ENCODE measurements at places on chromosomes 5 and 9.

- no peak for DNase-seq
Observed at GRCh38 chr9:36025746-36026145, 11.0 kb upstream of the RECK start.

- no peak for DNase-seq
Observed at GRCh38 chr5:125505115-125505514, 758.7 kb upstream of the ZNF608 start.

GRCh38 chr9:101571114-101571513 is 23.7 kb downstream of the PPP3R2 start:
- DNase-seq = no peak

- no peak for DNase-seq
Observed at GRCh38 chr5:153523211-153523610, 32.7 kb downstream of the GRIA1 start.

DNA sequence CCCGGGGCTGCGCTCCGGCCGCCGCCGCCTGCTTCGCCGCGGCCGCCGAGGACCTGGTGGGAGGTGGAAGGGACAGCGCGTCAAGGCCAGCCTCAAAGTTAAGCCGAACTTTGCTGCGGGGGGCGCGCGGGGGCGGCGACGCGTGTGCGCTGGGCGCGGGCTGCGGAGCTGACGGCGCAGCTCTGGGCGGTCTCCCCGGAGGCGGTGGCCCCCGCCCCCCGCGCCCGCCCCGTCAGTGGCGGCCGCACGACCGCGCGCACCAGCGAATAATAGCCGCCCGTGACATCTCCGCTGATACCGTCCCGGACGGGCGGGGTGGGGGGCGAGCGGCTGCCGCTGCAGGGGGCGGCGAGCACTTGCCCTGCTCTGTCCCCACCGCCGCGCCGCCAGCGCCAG is 579 bp upstream of the FAM78A start:
- DNase-seq = no peak

GRCh38 chr5:124054564-124054963 is 542.6 kb downstream of the CSNK1G3 start:
- no peak for DNase-seq

GRCh38 chr5:163248333-163248732 is 189.1 kb upstream of the CCNG1 start:
- no peak for DNase-seq

DNA sequence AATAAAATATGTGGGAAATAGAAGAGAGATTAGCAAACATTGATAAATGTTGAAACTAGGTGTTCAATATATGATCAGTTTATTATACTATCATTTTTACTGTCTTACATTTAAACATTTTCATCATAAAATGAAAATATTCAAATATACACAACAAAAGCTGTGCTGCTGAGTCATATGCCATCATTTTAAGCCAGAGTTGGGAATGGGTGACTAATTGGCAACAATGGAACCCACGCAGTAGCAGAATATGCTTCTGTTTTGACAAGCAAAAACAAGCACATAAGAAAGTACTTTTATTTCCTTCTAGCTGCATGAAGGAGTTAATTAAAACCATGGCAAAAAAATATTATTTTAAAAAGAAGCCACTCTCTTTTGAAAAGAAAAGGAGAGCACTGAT is 340.0 kb upstream of the EDIL3 start:
- no peak for DNase-seq

GRCh38 chr5:159576902-159577301 is 246.6 kb upstream of the IL12B start:
- no peak for DNase-seq

GRCh38 chr5:4941957-4942830 is 197.9 kb upstream of the ADAMTS16 start:
- no peak for DNase-seq

DNA sequence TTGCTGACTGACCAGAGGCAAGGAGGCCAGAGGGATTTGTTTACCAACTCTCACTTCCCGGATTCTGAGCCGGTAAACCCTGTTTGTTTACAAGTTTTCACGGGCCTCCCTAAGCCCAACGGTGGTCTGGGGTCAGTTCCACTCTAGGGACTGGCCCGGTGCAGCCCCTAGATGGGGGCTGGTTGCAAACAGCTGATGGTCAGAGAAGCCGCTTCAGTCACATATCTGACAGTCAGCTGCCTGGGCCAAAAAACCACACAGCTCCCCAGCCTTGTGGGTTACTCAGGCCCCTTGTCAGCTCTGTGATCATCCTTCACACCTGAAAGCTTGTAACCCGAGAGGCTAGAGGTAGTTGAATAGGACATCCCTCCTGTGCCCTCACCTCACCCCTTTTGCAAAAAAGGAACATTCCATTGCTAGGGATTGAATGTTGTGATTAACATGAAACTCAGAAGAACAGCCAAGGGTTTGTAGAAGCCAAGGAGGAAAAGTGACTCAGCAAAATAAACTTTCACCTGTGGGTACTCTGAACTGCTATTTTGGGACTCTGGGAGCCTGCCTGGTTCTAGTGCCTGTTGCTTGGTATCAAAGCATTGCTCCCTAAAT is 40.4 kb downstream of the SAR1B start:
- no peak for DNase-seq

GRCh38 chr5:14528115-14528514 is 53.5 kb upstream of the OTULINL start:
- DNase-seq = no peak

GRCh38 chr5:135660826-135661575 is 82.2 kb upstream of the CXCL14 start:
- no peak for DNase-seq

- DNase-seq = no peak
Observed at GRCh38 chr5:172797771-172798191, 26.8 kb upstream of the DUSP1 start.

GRCh38 chr5:127308945-127309344 is 18.3 kb downstream of the MEGF10 start:
- no peak for DNase-seq

DNA sequence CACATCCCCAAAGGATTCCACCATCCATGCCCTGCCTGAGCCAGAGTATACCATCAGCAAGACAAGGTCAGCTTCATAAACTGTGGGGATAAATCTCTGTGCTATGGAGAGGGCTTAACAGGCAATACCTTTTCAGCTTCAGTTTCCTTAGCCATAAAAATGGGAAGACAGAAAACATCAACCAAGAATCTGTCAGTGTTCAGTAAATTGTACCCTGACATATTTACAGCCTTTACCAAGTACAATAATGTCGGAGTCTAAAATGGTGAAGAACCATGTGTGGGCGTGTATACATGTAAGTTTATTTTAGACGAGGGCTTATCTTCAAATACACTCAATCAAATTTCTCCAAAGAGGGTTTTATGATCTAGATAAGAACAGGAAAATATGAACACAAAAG is 94.7 kb downstream of the ELAVL2 start:
- no peak for DNase-seq

GRCh38 chr9:71769175-71770161 is 1.2 kb upstream of the CEMIP2 start:
- DNase-seq = no peak

DNA sequence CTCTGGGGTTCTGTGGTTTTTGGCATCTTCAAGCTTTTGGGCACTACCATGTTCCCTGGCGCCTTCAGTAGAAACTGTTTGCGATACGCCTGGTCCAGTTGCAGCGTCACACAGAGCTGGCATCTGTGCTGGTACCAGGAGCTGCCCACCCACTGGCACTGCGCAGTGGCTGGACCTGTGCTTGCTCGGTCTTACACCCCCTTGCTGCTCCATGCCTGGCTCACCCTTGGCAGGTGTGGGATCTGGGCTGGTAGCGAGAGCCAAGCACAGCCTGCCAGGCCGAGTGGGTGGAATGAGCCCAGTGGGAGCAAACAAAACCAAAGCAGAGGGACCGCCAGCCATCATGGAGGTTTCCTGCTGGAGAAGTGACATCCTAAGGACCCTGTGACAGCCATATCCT is 170.2 kb upstream of the IRX2 start:
- DNase-seq = no peak

DNA sequence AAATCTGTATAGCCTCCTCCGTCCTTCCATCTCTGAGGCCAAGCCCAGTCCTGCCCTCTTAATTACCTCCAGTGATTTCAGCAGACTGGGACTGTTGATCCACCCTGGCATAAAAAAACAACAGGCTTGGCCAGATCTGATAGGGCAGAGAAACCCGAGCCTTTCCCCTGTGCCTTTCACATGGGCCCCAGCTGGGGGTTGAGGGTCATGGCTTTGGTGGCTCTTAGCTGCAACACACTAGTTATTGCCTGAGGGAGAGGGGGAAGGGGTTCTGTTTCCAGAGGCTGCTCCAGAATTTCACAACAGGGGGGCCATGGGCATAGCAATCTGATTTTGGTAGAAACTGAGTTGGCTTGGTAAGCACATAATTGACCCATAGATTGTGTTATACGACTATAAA is 21.2 kb upstream of the PANK3 start:
- DNase-seq = no peak

- no peak for DNase-seq
Observed at GRCh38 chr9:37255187-37255586, 134.8 kb downstream of the ZCCHC7 start.

GRCh38 chr5:57692582-57693487 is 210.2 kb upstream of the ACTBL2 start:
- DNase-seq = no peak

GRCh38 chr9:137606005-137606621 is 627 bp downstream of the ARRDC1 start:
- no peak for DNase-seq

DNA sequence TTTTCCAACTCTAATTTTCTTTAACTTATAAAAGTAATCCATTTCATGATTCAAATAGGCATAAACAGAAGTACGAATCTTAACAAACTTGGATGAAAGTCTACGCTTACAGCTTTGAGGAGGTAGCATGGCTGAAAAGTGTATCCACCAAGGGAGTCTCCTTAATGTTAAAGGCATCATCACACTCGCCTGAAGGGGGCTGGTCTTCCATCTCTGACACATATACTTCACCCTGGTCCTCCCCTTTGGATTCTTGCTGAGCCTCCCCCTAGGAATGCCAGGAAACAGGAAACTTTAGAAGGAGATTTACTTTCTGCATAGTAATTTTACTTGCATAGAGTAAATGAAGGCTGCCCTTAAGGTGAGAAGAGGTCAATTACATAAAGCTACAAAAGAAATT is 10.3 kb upstream of the NME5 start:
- DNase-seq = no peak

DNA sequence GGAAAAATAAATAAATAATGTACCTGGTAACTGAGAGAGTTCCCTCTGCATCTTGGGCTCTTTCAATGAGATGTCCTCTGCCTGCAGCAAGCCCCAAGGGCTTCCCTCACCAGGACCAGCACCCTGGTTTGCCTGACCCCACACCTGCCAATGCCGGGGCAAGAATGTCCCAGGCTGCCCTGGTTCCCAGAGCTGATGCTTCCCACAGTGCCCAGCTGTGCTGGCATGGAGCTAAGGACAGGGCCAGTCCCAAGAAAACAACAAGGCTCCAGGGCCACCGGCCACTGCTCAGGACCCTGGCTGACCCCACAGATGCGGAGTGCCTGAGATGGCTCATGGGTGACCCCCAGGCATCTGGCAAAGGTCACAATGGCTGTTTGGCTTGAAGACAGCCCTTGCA is 123.5 kb downstream of the KCNIP1 start:
- DNase-seq = no peak

GRCh38 chr5:27900761-27901160 is 862.4 kb upstream of the CDH9 start:
- DNase-seq = no peak

DNA sequence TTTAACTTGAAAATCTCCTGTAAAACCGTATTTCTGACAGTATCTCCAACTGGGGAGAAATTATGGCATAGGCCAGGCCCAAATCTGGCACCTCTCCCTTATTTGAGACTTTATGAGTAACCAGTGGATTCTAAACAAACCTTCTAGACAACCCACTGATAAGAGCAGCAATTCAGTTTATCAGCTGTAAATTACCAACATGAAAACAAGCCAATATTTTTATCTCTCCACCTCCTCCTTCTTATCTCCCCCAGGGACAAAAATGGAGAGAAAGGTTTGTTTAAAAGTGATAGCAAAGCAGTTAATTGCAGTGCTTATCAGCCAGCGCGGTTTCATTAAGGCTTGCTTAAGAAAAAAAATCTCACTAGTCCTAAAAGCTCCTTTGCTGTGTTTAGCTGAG is 53.8 kb downstream of the KCNV2 start:
- no peak for DNase-seq

- no peak for DNase-seq
Observed at GRCh38 chr5:169778622-169779596, 141.8 kb downstream of the DOCK2 start.

DNA sequence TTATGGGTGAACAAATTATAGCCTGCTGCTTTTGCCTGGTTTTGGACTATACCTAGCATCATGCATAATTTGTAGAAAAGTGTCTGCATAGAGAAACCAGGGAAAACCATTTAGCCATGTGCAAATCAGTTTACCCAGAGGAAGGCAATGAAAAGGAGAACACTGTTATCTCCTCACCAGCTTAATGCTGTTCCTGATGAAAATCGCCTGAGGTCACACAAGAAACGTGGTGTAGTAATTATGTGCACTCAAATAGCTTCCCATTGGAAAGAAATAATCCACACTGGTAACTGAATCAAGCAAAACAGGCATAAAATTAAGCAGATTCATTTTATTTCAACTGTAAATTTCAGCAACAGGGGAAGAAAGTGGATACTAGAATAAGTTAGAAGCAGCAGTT is 51.7 kb upstream of the FAM240B start:
- no peak for DNase-seq

GRCh38 chr9:127938298-127938690 is 640 bp upstream of the DPM2 start:
- DNase-seq = no peak

GRCh38 chr5:131481569-131481968 is 153.5 kb downstream of the RAPGEF6 start:
- DNase-seq = no peak

DNA sequence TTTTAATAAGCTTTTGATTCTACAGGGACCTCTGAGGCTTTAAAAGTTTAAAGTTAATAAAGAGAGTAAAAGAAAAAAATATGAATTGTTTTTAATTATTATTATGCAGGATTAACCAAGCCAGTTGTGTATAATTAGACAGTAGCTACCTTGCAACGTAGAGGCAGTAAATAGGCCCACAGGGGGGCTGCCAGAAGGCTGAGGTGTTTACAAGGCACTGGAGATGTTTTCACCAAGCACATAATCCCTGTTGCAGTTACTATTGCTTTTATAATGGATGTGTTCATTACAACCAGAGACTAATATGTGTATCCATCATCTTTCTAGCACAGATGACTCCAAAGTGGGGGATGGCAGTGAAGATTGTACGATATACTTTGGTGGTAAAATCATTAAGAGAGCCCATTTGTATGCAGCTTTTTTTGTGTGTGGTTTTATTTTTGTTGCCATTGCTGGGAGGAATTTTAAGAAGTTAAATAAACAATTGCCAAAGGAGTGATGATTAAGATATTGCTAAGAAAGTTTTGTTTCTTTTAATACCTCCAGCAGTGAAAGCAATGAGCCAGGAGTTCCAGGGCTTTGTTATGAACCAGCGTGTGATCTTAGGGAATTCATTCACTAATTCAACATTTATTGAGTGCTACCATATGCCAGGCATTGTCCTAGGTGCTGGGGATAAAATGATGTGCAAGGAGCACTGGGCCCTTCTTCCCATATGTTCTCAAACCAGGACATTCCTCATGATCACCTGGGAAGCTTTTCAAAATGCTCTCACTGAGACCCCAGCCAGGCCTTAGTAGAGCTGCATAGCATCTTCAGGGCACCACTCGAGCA is 138.7 kb upstream of the EFNA5 start:
- no peak for DNase-seq

All from stimulated activated CD4-positive, alpha-beta T cell treated with anti-CD3 and anti-CD28 coated beads, Interleukin-1b, Interleukin-23, amount 100 ng/mL, for 1 hour (primary cell).